ENCODE measurements at places on chromosomes 6 and 20. TPM values are rescaled to one million over a fixed set of nuclear protein-coding genes. Genes with fewer than 3 reads are reported as not detected.

The PRDM13 gene
- not detected for total RNA-seq

The GJA1 gene
- 329 TPM for total RNA-seq

The RIPOR3 gene
- 3.3 TPM for total RNA-seq

The RRBP1 gene
- total RNA-seq = 52.3 TPM

The DEFB123 gene
- total RNA-seq = not detected

GRCh38 chr6:108596956-108597355 lies 36.2 kb downstream of the FOXO3 start:
- DNase-seq = no peak

DNA sequence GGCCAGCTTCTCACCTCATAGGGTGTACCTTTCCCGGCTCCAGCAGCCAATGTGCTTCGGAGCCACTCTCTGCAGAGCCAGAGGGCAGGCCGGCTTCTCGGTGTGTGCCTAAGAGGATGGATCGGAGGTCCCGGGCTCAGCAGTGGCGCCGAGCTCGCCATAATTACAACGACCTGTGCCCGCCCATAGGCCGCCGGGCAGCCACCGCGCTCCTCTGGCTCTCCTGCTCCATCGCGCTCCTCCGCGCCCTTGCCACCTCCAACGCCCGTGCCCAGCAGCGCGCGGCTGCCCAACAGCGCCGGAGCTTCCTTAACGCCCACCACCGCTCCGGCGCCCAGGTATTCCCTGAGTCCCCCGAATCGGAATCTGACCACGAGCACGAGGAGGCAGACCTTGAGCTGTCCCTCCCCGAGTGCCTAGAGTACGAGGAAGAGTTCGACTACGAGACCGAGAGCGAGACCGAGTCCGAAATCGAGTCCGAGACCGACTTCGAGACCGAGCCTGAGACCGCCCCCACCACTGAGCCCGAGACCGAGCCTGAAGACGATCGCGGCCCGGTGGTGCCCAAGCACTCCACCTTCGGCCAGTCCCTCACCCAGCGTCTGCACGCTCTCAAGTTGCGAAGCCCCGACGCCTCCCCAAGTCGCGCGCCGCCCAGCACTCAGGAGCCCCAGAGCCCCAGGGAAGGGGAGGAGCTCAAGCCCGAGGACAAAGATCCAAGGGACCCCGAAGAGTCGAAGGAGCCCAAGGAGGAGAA lies 10.5 kb downstream of the GNAS-AS1 start:
- no peak for DNase-seq

- no peak for DNase-seq
These were observed 67.6 kb downstream of the MRPL14 start for GRCh38 chr6:44059359-44060346.

DNA sequence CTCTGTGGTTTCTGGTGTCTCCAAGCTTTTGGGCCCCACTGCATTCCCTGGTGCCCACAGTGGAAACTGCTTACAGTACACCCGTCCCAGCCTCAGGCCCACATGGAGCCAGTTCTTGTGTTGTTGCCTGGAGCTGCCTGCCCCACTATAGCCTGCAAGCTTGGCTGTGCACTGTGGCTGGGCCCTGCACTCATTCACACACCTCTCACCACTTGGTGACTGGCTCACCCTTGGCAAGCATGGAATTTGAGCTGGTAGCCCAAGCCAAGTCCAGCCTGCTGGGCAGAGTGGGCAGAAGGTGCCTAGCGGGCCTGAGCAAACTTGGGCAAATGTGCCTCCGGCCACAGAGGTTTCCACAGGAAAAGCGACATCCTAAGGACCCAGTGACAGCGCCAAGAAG lies 472.3 kb downstream of the MMUT start:
- DNase-seq = no peak

DNA sequence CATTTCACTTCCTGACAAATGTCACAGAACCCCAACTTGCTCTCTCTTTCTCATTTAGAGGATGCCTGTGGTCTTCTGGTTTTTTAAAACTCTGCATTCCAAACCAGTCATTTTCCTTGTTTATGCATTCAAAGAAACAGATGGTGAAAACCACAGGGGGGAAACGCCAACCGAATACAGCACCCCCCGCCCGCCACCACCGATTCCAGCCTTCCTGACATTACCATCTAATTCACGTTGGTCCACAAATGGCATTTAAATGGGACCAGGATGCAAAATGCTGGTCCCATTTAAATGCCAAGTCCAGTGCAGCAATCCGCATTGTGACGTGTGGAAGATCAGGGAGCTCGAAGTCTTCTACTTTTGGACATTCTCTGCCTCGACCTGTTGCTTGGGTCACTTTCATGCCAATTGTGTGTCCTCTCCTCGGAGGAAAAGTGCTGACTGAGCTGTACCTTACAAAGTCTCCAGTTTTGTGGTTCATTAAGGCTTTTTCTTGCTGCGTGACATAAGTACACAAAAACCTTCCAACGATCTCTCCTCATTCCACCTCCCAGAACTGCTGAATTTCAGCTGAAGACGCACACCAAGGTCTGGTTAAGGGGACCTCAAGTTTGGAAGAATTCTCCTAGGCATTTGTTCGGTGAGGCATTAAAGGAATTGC lies 35.8 kb downstream of the NEDD9 start:
- no peak for DNase-seq

GRCh38 chr20:4997222-4997621 lies 4.1 kb downstream of the SLC23A2 start:
- DNase-seq = no peak

DNA sequence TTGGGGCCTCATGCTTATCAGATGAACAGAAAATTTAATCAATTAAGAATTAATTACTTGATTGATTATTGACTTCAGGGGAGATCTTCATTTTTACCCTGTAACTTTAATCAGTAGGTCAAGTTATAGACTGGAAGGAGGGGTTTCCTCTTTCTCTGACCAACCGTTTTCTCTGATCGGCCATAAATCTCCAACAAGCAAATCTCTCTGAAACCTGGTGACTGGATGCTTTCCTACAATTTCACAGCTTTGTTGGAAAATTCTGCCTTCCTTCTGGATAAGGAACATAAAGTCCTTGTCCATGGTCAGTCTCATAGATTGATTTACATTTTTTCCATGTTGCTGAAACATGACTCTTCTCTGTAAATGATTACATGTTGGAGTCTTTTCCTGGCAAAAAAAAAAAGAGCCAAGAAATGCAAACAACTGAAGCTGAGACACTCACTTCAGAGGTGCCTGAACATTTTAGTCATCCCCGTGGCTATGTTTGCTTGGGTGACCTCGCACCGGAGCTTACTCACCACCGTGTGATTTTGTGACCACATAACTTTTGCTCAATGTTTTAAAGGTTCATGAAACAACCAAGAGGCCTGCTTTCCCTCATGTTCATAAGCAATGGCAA lies 31.0 kb downstream of the IRF4 start:
- DNase-seq = no peak

- no peak for DNase-seq
These were observed 69.1 kb downstream of the FAM120B start for GRCh38 chr6:170375661-170376060.

GRCh38 chr20:18466574-18466893 lies 296 bp downstream of the DZANK1 start:
- no peak for DNase-seq

- DNase-seq = no peak
These were observed 725.3 kb downstream of the COL12A1 start for GRCh38 chr6:74480561-74480960.
